ENCODE measurements at places on chromosomes 12 and 14.

DNA sequence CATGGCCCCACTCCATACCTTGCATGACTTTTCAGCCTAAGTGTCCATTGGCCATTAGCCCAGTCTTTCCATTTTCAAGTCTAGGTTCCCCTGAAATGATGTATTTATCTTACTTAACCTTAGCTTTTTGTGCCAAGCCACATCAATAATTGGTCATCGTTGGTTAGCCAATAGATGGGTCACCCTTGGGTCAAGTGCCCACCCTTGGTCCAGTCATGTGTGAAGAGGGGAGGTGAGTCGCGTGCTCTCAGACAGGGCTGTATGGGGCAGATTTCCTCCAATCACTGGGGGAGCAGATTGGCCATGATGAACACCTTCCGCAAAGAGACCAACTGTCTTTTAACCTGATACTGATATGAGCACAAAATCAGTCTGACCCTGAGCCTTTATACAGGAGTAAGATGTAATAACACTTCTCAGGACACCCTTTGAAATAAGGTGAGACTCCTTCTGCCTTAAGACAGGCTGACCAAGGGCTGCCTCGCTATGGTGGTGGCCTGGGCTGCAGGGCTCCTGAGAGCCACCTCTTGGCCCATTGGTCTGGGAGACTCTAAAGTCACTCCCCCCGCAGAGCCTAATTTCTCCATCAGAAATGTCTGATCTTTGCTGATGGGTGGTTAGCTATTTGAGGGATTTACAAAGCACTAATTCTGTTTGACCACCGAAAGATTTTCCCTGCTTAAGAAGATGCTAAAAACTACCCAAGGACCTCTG, 143.2 kb downstream of the ZFP36L1 start:
- no peak for DNase-seq

DNA sequence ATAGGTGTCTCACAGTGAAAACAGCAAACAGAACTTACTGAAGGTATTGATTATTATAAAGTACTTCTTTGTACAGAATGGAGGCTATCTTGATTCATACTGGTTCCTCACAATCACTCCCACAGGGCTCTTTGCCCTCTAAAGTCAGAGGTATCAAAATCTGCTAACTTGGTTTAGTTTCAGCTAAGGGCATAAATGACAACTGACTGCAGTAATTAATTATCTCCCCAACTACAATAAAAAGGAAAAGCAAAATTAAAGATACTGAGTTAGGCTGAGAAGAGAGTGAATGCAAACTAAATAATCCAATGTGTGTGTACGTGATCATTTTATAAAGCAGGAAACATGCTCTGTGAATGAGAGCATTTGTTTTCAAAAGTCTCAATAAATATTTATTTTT, 338.7 kb downstream of the ACSS3 start:
- DNase-seq = no peak

- DNase-seq = peak; percentile 48
Measured at GRCh38 chr12:120903412-120904196, 554 bp downstream of the SPPL3 start.

- DNase-seq = no peak
Measured at GRCh38 chr12:121490401-121491281, 90.2 kb downstream of the KDM2B start.

GRCh38 chr14:61533513-61534255, 161.6 kb upstream of the HIF1A start:
- no peak for DNase-seq

- no peak for DNase-seq
Measured at GRCh38 chr12:50129290-50129689, 17.3 kb downstream of the COX14 start.

GRCh38 chr14:98937712-98938505, 334.1 kb downstream of the BCL11B start:
- no peak for DNase-seq

DNA sequence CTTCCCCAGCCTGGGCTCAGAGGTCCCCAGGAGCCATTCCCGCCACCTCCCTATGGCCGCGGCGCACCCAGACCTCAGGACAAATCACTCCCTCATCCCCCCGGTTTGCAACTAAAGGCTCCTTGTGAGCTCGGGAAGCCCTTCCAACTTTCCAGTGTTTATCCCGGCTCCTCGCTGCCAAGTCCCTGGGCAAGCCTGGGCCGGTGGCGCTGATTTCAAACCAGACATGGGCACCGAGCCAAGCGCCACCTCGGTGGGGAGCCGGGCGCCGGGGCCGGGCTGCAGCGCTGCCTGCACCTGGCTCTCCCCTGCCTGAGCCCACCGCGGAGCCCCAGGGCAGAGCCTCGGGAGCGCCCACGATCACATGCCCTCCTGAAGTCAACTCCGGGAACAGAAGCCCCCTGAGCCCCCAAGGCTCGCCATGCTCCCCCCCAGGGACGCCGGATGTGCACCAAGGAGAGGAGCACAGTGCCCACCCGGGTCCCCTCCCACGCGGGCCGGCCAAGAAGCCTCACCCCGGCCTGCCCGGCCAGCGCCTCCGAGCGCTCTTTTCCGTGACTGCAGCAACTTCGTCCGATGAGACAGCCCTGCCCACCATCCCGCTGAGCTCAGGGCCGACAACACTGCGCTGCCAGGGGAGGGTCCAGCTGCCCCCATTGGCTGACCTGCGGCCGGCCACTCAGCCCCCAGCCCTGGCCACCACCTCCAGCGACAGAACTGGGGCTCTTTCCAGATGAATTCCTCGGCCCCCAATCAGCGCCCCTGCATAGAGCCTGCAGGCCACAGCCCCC, 50.0 kb downstream of the NCOR2 start:
- DNase-seq = no peak

DNA sequence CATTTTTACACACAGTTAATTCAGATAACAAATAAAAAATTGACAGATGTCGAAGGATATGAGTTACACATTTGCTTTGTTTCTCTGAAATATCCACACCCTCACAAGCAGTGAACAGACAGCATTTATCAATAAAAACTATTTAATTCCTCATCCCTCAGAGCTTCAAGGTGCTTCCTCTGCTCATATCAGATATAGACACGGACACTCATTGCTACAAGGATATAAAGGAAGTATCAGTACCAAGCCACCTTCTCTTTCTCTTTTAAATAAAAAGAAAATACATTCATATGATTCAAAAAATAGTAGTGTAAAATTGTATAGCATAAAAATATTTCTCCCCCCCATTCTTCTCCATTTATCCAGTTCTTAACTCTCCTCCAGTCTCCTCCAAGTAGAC, 21.9 kb upstream of the MAGOHB start:
- no peak for DNase-seq

DNA sequence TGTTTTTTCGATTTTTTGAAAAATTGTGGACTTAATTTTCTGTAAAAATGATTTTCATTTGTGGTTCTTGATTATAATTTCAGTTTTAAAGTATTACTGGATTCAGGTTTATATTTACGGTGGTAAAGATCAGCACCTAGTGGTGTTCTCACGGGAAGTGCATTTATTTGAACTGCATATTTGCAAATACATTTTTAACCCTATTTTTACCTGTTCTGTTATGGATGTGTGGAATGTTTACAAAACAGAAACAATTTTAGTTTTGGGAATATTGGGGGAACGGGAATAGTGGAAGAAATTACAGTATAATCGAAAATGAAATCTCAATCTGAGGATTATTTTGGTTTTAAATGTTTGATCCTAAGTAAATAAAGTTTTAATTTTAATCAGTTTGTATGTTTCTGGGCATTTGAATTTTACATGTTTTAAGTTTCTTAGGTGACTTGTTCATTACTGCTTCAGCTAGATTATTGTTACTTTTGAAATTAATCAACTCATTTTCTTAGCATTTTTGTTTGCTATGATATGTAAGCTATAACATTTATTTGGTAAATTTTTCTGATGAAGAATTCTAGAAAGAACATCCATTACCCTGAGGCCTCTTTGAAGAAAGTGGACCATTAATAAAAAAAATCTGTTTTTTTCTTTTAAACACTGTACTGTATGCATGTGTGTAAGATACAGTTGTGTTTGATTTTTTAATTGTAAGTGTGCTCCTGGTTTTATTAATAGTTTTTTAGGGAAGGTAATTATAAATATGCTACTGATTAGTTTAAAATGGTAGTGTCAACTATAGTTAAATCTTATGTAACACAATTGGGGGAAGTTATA, 942 bp downstream of the ATF7IP start:
- no peak for DNase-seq

- DNase-seq = no peak
Measured at GRCh38 chr14:37142835-37143401, 29.5 kb downstream of the SLC25A21 start.

DNA sequence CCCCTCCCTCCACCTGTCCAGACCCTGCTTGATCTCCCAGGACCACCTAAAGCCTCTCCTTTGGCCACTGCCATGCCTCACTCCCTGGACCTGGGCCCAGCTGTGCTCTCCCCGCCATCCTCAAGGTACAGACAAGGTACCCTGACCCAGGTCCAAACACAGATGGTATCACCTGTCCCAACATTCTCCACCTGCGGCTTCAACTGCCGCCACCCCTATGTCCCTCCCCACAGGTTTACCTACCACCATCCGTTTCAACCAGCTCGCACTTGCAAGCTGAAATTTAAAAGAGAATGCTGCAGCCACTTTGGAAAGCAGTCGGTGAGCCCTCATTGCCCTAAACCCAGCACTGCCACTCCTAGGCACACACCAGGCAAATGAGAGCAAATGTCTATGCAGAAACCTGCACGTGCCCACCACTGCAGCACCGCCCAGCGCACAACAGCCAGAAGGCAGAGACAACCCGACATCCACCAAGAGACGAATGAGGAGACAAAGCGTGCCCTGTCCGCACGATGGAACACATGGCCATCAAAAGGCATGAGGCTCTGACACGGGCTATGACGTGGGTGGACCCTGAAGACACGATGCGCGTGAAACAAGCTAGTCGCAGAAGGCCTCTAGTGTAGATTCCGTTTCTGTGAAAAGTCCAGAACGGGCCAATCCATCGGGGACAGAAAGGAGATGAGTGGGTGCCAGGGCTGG, 71.0 kb downstream of the RFLNA start:
- DNase-seq = no peak

- no peak for DNase-seq
Measured at GRCh38 chr12:124601706-124602105, 34.3 kb upstream of the NCOR2 start.

DNA sequence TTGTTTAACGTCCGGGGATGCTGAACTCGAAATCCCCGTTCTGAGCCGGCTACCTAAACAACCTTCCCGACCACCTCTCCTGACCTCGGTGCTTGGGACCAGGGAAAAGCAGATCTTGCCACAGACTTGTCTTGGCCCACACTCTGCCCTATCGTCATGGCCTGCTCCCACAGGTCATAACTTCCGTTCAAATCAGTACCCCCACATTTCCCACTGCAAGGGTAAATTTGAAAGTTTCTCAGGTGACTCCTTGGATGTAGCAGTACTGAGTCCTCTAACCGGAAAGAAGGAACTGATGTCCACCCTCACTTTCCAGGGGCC, 612 bp upstream of the RBM23 start:
- no peak for DNase-seq

DNA sequence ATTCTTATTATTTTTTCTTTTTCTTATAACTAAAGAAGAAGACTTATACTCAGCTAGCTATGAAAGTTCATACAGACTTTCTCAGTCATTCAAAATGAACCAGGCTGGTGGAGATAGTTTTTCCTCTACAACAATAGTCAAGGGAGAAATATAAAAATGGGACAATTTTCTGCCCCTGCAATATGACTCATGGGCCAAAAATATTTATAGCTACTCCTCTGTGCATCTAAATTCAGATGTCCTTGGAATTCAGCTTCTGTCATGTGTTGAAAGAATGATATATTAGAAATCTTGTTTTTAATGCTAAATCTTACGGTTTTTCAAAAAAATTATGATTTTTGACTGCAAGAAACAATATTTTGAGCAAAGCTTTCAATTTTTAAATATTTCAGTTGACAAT, 237.2 kb upstream of the SYT10 start:
- DNase-seq = no peak

- peak; percentile 69 for DNase-seq
Measured at GRCh38 chr12:130879212-130879686, 7.4 kb downstream of the RAN start.

Measured in GM12878 (cell line).